ENCODE measurements at places on chromosomes 11 and 22.

- DNase-seq = no peak
These were observed 37.7 kb upstream of the APOBEC3A start for GRCh38 chr22:38919631-38920190.

DNA sequence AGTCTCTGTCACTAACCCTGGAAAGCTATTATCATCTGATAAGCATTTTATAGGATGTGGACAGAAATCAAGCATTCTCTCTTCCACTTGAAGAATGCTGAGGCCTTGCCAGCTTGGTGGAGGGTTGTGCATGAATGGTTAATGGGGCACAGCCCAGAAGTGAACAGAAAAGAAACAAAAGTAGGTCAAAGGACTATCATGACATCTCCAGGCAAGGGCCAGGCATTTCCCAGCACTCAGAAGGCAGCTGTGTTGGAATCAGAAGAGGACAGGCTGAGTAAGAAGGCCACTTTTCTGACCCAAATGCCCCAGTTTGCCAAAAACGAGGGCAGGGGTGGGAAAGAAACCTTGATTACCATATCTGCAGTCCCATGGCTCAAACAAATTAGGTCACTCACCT is 12.4 kb downstream of the TENM4 start:
- no peak for DNase-seq

DNA sequence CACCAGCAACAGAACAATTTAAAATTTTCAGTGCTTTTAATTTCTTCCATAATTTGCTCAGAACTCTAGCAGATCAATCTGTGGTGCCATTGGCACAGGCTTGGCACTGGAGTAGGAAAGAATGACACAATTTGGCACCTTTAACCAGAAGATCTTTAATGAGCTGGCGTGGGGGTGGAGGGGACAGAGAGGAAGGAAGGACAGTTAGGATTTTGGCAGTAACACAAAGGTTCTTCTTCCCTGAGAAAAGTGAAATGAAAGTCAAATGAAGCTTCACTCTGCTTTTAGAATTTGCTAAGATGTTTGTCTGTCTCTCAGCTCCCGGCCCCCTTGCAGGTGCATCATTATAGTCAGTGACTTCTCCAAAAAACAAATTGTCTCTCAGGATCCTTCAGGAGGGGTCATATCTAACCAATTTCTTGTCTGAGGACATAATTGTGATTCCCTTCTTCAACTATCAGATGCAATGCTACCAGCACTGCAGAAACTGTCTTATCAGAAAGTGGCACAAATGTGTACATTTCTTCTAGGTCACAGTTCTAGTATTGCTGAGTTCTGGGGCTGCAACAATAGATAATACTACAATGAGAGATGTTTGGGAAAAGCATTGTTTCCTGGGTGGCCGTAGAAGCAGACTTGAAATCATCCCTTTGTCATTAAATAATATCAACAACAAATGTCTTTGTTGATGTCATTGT is 66.8 kb downstream of the CSTPP1 start:
- no peak for DNase-seq

GRCh38 chr22:17637490-17638181 is 921 bp upstream of the BCL2L13 start:
- no peak for DNase-seq

DNA sequence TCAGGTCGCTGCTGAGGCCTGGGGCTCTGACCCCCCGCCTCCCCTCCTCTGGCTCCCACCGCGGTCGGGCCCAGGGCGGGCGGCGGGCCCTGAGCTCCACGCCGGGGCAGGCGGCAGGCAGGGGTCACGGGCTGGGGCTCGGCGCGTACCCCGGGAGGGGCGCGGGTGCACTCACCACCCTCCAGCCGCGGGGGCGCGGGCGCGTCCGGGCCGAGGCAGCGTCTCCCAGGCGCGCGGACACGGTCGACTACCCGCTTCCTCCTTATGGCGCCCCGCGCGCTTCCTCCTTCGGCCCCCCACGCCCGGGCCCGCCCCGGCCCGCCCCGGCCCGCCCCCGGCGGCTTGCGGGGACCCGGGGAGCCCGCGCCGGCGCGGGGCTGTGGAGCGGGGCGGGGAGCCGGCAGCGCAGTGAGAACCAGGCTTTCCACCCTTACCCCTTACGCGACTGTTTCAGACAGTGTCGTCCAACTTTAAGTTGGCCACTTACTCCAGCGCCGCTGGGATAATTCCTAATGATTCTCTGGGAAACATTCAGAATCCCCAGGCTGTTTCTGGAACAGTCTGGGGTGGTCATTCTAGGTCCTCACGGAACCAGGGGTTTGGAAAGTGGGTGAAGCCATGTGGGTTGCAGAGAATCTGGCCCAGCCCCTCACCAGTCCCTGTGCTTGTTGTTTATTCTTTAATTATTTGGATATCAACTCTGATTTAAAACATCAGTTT is at the start of gene BID:
Gene BID (minus strand): TSS at position 264 of the 720 bp plus-strand sequence. CDS start 24,353 bp downstream, outside the sequence.
- peak; percentile 51 for DNase-seq

GRCh38 chr11:115390441-115390840 is 113.8 kb downstream of the CADM1 start:
- DNase-seq = no peak

- DNase-seq = no peak
These were observed 75.7 kb upstream of the INCENP start for GRCh38 chr11:62048100-62048499.

GRCh38 chr11:111696556-111696955 is 69.6 kb downstream of the PPP2R1B start:
- DNase-seq = no peak

GRCh38 chr11:66220566-66220935 is 47.9 kb upstream of the RAB1B start:
- no peak for DNase-seq
